CD14-positive monocyte (primary cell): ENCODE measurements at places on chromosomes 11 and 22. TPM values are rescaled to one million over a fixed set of nuclear protein-coding genes. Genes with fewer than 3 reads are reported as not detected.

The SLC5A1 gene
- polyA plus RNA-seq = not detected in 2 replicates

The LRRC74B gene
- not detected for polyA plus RNA-seq

The CDC42BPG gene
- polyA plus RNA-seq = 0.08 and 0.23 TPM in 2 replicates

The LAYN gene
- not detected for polyA plus RNA-seq

The TRIM48 gene
- polyA plus RNA-seq = not detected

The THRSP gene
- not detected for polyA plus RNA-seq
